ENCODE measurements at places on chromosomes 4 and X.
A peak's percentile ranks its signal among the peaks of the same experiment; 100 is the strongest.

GRCh38 chrX:358651-359143, 28.0 kb downstream of the PPP2R3B start:
- DNase-seq, result no peak

DNA sequence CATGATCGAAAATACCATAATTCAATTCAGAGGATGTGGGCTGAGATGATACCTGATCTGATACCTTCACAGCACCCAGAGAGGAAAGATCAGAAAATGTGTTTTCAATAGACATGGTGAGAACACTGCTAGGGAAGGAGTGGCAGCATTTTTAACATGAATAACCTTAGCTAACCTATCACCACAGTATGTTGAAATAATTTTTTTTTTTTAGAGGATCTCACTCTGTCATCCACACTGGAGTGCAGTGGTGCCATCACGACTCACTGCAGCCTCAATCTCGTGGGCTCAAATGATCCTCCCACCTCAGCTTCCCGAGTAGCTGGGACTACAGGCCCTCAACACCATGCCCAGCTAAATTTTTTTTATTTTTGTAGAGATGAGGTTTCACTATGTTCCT, 90.5 kb upstream of the RAPGEF2 start:
- no peak for DNase-seq

- no peak for DNase-seq
These were observed 274.4 kb downstream of the DCTD start for GRCh38 chr4:182642831-182643230.

DNA sequence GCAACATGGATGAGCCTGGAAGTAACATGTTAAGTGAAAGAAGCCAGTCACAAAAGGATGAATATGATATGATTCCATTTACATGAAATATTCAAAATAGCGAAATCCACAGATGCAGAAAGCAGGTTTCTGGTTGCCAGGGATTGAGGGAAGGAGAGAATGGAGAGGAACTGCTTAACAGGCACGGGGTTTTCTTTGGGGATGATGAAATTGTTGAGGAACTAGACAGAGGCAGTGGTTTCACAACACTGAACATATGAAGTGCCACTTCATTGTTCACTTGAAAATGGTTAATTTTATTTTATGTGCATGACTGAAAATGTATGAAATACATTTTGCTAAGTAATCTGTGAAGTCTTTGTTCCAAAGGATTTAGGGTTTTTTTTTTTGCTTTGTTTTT, 182.5 kb upstream of the TBL1X start:
- DNase-seq, result no peak

DNA sequence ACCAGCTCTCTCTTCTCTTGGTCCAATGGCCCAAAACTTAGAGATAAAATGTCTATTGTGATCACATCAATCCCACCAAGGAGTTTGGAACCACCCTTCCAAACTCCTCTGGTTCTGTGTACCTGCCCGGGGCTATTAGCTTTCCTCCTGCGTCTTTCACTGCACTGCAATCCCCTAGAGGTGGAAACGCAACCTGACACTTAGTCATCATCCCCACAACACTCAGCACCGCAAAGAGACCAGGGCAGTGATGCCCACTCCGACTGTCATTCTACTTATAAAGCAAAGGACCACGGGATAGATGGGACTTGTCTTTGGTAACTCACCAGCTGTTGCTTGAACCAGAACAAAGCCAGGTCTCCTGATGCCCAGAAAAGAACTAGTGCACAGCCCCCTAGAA, 22.0 kb downstream of the AFAP1 start:
- DNase-seq, result no peak

- no peak for DNase-seq
These were observed 169.4 kb downstream of the PTTG2 start for GRCh38 chr4:38129460-38130227.

- no peak for DNase-seq
These were observed 3.2 kb downstream of the LRRC66 start for GRCh38 chr4:52016981-52017380.

DNA sequence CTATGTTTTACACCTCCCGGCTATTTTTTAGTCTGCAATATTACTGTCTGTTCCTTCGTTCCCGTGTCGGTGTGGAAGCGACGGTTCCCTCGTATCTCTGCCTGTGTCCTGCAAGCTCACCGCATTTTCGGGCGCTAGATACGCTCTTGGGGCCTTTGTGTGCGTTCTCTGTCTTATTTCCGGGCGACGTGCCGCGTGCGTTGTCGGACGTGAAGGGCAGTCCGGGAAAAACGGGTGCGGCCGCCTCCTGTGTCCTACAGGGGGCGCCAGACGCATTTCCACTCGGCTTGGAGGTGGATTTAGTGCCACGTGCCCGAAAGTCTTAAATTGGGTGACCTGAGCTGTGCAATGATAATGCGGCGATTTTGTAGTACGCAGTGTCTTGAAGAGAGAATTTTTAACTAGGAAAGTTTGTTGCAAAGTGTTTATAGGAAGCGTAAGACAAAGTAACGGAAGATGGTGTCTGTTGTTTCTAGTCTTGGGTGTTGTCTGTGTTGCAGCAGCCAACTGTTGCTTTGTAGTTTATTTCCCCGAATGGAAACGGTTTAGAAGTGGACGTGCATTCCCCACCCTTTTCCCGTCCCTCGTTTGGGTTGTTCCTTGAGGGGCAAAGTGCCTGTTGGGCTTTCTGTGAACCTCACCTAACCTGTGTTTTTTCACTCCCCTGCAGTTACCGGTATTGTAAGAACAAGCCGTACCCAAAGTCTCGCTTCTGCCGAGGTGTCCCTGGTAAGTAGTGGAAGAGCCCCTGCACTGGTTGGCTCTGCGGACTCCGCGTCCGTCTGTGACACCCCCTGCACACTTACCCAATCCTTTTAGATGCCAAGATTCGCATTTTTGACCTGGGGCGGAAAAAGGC, 720 bp downstream of the RPL10 start:
- DNase-seq, result peak; percentile 61

GRCh38 chr4:184750926-184751584, 17.2 kb upstream of the CENPU start:
- no peak for DNase-seq

GRCh38 chrX:110182362-110182761, 135.5 kb downstream of the AMMECR1 start:
- DNase-seq, result no peak

GRCh38 chrX:74270393-74270792, 33.6 kb upstream of the ZCCHC13 start:
- DNase-seq, result no peak

DNA sequence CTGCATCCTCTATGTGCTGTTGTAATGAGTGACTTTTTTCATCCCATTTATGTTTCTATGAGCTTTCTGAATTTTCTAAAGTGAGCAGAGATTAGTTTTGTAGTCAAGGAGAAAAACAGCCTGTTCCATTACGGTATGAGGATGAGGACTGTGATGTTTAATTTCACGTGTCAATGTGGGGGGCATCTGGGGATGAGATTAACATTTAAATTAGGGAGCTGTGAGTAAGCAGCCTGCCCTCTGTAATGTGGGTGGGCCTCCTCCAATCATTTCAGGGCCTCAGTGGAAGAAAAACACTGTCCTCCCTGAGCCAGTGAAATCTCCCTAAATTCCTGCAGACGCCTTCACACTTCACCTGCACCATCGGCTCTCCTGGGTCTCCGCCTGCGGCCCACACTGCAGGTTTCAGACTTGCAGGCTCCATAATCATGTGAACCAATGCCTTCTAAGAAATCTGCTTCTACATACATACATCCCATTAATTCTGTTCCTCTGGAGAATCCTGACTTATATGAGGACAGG, 121.7 kb downstream of the AFAP1 start:
- no peak for DNase-seq

- DNase-seq, result no peak
These were observed 727.7 kb downstream of the DMD start for GRCh38 chrX:32483534-32484136.

DNA sequence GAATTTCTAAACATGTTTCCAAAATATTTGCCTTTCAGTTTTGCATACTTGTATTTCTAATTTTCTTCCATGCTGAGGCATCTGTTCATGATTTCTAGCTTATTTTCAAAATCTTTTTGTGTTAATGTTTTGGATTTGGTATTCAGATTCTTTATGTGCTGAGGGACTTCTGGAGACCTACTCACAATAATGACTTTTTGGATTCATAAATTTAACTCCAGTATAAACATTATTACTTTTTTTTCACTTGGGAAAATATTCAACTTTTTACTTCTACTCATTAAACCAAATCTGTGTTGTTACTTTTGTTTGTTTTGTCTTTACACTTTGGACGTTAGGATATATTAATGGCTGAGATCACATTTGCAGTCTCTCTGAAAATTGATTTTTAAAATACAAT, 183.7 kb downstream of the TENM3 start:
- DNase-seq, result no peak

- DNase-seq, result no peak
These were observed 3.5 kb upstream of the NKX1-1 start for GRCh38 chr4:1409491-1410425.

- DNase-seq, result no peak
These were observed 4.0 kb downstream of the PCYT1B start for GRCh38 chrX:24643116-24643515.

DNA sequence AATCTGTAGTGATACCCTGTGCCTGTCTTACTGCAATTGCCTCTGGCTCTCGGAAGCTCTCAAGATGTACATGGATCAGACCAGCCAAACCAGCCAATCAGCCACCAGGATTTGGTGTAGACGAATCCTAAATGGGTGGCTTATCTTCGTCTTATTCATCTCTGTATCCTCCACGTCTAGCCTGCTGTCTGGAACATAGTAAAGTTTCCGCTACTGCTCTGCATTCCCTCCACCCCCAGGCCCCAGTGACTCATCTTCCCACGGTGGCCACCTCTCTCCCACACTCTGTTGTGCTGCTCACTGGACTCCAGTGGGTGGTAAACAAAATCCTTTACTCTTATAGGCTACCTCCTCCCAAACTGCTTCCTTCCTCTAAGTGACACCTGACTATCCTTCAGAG, 37.8 kb downstream of the SEPTIN6 start:
- DNase-seq, result peak; percentile 45

DNA sequence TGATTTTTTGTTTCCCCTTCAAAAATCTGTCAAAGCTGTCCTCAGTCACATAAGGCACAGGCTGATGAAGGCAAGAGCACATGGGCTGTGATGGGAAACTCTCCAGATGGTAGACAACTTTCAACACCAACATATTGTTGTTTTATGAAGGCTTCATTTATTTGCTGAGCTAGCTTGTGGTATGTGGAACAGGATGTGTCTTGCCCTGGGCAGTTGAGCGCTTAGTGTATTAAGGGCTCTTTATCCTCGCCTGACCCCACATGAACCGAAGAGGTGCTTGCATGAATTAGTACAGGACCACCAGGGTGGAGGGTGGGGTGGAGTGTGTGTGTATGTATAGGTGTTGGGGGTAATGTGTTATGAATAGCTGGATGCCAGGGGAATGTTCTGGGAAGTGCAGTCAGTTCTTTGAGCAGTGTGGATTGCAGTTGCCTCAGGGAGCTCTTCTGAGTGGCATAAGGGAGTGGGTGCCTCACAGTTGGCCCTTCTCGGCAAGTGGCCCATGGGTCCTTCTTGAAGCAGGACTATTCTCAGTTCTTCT, 103.1 kb downstream of the PHEX start:
- DNase-seq, result no peak

- no peak for DNase-seq
These were observed 122.4 kb upstream of the NAP1L5 start for GRCh38 chr4:88819818-88820697.

GRCh38 chr4:94519925-94520789, 68.4 kb downstream of the PDLIM5 start:
- DNase-seq, result no peak

GRCh38 chr4:184288451-184289178, 70.9 kb upstream of the ENPP6 start:
- DNase-seq, result no peak

DNA sequence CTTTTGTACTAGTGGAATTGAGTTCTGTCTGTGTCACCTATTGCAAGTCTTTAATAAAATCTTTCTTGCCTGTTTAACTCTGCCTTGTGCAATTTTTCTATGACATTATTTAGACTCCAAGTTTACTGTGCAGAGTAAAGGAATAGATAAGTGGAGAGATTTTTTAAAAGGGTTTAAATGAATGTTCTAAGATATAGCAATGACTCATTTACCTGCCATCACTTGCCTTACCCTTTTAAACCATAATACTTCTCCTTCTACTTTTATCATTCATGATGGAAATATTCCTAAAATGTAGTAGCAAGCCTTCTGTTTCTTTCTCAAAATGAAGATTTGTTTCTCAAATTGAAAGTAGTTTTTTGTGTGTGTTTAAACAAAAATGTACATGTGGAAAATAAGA, 782.8 kb upstream of the MAGEB2 start:
- no peak for DNase-seq

All from stimulated activated CD4-positive, alpha-beta T cell treated with anti-CD3 and anti-CD28 coated beads, Interleukin-4, amount 100 ng/mL, for 48 hours (primary cell).